ENCODE measurements at places on chromosomes 1 and 21.

GRCh38 chr1:220791285-220791684, 4.6 kb downstream of the MTARC1 start:
- DNase-seq, result no peak

GRCh38 chr1:53470155-53470554, 11.0 kb downstream of the DMRTB1 start:
- peak; percentile 38 for DNase-seq

- DNase-seq, result no peak
Measured at GRCh38 chr1:173117108-173117633, 66.4 kb upstream of the TNFSF18 start.

GRCh38 chr1:48223366-48224240, 1.1 kb downstream of the SLC5A9 start:
- peak; percentile 37 for DNase-seq

Measured in cerebellar cortex (tissue), 1 donor.